ENCODE measurements at places on chromosomes 12 and 14.

- DNase-seq: peak; percentile 47
Measured at GRCh38 chr14:60509438-60510253, 700 bp downstream of the SIX6 start.

- DNase-seq: peak; percentile 43
Measured at GRCh38 chr12:130186651-130187268, 24.5 kb downstream of the FZD10 start.

- DNase-seq: no peak
Measured at GRCh38 chr12:113766879-113767878, 198.9 kb downstream of the RBM19 start.

- DNase-seq: peak; percentile 80
Measured at GRCh38 chr12:132084621-132085290, 59.4 kb downstream of the DDX51 start.

- no peak for DNase-seq
Measured at GRCh38 chr12:126891789-126892188, 1375.2 kb upstream of the TMEM132C start.

DNA sequence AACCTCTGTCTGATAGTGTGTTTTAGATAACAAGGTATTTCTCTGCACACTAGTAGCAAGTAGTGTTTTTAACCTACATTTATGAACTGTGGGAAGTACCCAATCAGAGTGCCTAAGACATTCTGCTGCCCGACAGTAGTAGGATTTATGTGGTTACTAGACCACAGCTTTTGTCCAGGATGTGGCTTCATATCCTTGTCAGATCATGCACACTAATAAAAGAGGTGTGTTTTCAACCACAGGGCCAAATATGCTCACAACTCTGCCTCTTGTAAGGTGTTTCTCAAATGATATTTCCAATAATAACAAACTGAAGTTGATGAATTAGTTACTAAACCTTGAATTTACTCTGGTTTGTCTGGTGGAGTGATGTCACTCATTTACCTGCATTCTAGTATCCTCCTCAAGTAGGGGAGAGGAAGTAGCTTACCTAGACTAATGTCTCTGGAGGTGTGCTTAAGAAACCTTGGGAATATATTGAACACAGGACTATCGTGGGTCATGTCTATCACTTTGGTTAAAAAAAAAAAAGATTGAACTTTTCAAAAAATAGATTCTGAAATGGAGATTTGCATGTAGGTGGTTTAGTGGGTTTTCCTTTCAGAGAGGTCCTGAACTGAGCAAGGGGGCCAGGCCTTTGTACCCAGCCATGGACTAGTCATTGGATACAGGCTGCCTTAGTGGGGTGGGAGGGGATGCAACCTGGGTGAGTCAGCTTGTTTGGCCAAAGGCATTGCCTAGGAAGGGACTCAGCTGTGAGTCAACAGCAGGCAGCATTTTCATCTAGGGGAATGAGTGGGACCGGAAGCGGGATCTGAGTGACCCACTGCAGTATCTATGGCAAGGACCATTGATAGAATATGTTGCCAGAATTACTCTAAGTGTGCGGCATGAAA, 14.1 kb downstream of the FBXW8 start:
- no peak for DNase-seq

DNA sequence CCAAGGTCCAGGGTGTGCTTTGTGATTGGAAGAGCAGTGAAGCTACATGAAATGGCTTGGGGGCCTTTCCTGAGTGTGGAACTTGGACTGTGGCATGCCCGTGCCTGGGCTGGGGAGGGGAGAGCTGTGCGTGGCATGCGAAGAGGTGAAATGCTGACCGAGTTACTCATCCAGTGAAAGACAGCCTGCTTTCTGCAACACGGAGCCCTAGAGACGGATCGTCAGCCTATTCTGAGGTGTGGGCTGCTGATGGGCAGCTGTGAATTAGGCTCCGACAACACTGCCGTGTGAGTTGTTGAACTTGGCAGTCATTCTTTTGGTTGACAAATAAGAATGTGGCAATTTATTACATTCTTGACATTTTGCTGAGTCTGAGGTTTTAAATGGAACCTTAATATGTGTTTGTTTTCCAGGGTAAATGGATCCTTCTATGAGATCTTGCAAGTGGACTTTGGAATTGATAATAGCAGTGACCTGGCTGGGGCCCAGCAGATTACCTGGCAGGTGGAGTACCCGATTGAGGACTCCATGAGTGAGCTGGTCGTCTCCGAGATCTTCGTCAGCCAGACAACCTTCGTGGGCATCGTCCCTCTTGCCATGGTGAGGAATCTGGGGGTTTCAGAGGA, 453.9 kb downstream of the AACS start:
- DNase-seq: no peak

- no peak for DNase-seq
Measured at GRCh38 chr12:123858176-123858575, 96.1 kb downstream of the DNAH10 start.

All from iPS-NIHi11 (cell line).